ENCODE measurements at places on chromosomes 7 and 10. TPM values are rescaled to one million over a fixed set of nuclear protein-coding genes. Genes with fewer than 3 reads are reported as not detected.

Gene OR2A42
- not detected for total RNA-seq

Gene ASB15
- total RNA-seq = not detected

Gene OR2A1
- not detected for total RNA-seq

Gene AEBP1
- 8.9 TPM for total RNA-seq

Gene DNAH11
- total RNA-seq = 0.02 TPM

Gene ADAMTS14
- not detected for total RNA-seq

Gene PRPS1L1
- not detected for total RNA-seq

Gene AASS
- 2.0 TPM for total RNA-seq

All from CD8-positive, alpha-beta memory T cell (primary cell).